ENCODE measurements at places on chromosomes 5 and 9. TPM values are rescaled to one million over a fixed set of nuclear protein-coding genes. Genes with fewer than 3 reads are reported as not detected.

FOXD4L3 gene
- not detected for total RNA-seq

GRCh38 chr9:125890826-125891225 lies 143.7 kb downstream of the PBX3 start:
- peaks cover 9% of the 10 kb centered on the region for H3K4me1 ChIP-seq
- DNase-seq: no peak
- no peaks in the 10 kb centered on the region for H3K36me3 ChIP-seq
- no peak overlapping the region for H3K27ac ChIP-seq
- H3K27me3 ChIP-seq: peaks cover 19% of the 10 kb centered on the region

DNA sequence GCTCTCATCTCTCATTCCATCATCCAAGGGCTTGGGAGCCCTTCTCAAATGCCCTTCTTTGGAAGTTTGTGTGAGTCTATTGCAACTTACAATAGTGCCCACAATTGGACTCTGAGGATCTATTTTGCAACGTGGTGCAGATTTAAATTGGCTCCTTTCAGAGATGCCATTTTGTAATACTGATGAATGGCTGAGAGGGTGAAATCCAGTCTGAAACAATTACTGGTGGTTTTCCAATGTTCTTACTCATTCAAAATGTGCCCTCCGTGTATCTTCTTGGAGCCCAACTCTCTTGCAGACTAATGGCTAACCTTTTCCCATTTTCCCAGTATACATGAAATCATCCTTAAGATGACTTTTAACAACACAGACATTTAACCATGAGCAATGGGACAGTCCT lies 6.1 kb downstream of the ZNF462 start:
- H3K27me3 ChIP-seq: peaks cover 20% of the 10 kb centered on the region
- no peak overlapping the region for H3K27ac ChIP-seq
- no peaks in the 10 kb centered on the region for H3K36me3 ChIP-seq
- peaks cover 3% of the 10 kb centered on the region for H3K4me1 ChIP-seq

FST gene
- not detected for total RNA-seq

GRCh38 chr9:114884787-114885452 lies 45.5 kb downstream of the TNFSF8 start:
- H3K27me3 ChIP-seq: no peaks in the 10 kb centered on the region
- H3K36me3 ChIP-seq: peaks cover 3% of the 10 kb centered on the region
- H3K27ac ChIP-seq: no peak overlapping the region
- peaks cover 35% of the 10 kb centered on the region for H3K4me1 ChIP-seq
- DNase-seq: no peak

DNA sequence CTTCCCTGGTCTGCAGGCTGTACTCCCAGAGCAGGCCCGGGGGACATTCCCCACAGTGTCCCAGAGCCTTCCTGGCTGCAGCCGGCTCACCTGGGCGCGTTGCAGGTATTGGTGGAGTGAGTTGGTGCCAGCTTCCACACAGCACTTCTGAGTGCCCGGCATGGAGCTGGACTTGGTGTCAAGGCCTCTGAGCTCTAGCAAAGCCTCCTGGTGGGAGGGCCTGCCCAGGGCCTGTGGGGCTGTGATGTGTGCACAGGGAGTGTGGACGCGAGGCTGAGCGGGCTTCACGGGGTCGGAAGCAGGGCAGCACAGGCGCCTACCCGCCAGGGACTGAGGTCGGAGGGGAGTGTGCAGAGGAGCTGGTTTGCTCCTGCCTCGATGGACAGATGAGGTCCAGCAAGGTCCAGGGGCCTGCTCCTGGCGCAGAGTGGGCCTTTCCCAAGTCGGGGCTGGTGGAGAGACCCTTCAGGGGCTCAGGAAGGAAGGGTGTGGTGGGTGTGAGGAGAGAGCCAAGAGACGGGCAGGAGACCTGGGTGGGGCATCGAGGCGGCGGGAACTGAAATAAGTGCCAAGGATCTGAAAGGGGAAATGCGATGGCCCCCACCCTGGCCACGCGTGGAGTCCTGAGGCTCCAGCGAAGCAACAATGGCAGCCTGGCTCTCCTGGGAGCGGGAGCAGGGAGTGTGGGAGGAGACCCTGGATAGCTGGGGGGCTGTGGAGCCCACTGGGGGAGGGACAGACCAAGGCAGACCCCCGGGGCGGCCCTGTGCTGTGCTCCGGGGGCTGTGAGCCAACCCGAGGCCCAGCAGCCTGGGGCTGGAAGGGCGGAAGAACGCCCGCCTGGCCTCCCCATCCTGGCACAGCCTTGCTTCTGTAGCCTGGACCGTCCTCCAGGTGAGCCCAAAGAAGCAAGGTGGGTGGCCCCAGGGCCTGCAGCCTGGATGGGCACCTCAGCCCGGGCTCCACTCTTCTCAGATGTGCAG lies 78.4 kb downstream of the RXRA start:
- H3K27me3 ChIP-seq: peaks cover 6% of the 10 kb centered on the region
- no peak overlapping the region for H3K27ac ChIP-seq
- no peak overlapping the region for H3K4me3 ChIP-seq
- no peaks in the 10 kb centered on the region for H3K36me3 ChIP-seq
- H3K4me1 ChIP-seq: peaks cover 36% of the 10 kb centered on the region

DNA sequence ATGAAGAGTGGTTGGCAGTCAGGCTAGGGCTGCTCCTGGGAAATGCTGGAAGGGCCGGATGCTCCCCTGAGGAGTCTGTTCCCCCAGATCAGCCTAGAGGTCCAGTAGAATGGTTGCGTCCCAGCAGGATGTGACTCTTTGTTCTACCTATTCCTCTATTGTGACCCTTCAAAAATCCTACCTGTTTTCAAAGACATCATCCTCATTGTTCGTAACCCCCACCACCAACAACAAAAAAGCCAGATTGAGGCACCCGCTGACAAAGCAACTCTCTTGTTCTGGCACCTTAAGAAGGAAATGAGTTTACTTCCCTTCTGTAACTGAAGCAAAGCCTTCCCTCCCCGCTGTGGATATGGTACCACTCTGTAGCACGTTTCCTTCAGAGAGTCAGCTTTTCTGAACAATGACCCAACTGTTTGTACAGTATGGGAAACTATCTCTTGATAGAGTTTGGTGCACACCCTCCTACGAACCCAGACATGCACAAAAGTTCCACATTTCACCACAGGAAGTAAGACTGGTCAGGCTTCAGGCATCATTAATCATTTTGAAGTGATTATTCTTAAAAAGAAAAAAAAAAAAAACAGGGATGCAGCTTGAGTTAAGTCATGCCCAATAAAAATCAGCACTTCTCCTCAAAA lies 207.2 kb downstream of the ENC1 start:
- peak; percentile 5 for DNase-seq
- peaks cover 32% of the 10 kb centered on the region for H3K27me3 ChIP-seq
- no peak overlapping the region for H3K27ac ChIP-seq
- H3K4me1 ChIP-seq: no peaks in the 10 kb centered on the region
- H3K36me3 ChIP-seq: no peaks in the 10 kb centered on the region

DNA sequence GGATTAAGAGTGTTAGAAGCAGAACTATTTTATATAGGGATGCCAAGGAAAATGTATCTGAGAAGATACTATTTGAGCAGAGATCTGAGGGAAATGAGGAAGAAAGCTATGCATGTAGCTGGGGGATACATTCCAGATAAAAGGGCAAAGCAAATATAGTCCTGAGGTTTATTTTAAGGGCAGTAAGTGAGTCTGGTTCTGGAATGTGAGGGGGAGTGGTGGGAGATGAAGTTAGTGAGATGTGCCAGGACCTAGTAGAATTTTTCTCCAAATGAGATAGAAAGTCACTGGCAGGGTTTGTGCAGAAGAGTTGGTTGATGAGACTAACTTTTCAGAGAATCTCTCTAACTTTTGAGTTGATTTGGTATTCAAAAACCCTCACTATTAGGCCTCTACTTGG lies 374.7 kb downstream of the ADGRV1 start:
- no peak for DNase-seq
- H3K4me3 ChIP-seq: no peak overlapping the region
- no peak overlapping the region for H3K27ac ChIP-seq
- H3K27me3 ChIP-seq: peaks cover 4% of the 10 kb centered on the region
- peaks cover 5% of the 10 kb centered on the region for H3K4me1 ChIP-seq
- no peaks in the 10 kb centered on the region for H3K36me3 ChIP-seq

CCDC180 gene
- total RNA-seq: 2.0 TPM

GADD45G gene
- 0.72 TPM for total RNA-seq

DNA sequence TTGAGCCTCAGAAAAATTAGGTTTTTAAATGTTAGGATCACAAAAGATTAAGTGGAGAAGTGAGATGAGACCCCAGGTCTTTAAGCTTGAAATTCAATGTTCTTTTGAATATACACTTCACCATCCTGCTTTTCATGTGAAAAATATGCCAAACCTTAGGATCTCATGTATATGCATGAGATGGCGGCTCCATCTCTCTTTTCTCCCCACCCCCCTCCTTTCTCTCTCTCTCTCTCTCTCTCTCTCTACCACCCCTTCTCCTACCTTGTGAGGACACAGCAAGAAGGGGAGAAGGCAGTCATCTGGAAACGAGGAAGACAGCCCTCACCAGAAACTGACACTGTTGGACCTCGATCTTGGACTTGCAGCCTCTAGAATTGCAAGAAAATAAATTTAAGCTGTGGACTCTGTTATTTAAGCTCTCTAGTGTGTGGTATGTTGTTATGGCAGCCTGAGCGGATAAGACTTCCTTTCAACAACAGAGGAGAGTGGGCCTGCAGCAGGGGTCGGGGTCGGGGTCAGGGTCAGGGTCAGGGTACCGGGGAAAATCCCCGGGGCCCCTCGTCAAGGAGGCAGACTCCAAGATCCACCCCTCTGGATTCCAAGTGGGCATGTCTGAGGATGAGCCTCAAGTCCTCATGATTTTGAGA lies 16.4 kb upstream of the ALDH1B1 start:
- no peak for DNase-seq
- H3K27ac ChIP-seq: no peak overlapping the region
- H3K36me3 ChIP-seq: no peaks in the 10 kb centered on the region
- no peaks in the 10 kb centered on the region for H3K27me3 ChIP-seq

GRCh38 chr5:60262576-60263295 lies 369.2 kb upstream of the PDE4D start:
- H3K27me3 ChIP-seq: no peaks in the 10 kb centered on the region
- H3K4me3 ChIP-seq: no peak overlapping the region
- H3K27ac ChIP-seq: no peak overlapping the region
- DNase-seq: no peak
- H3K36me3 ChIP-seq: no peaks in the 10 kb centered on the region
- H3K4me1 ChIP-seq: no peaks in the 10 kb centered on the region

DNA sequence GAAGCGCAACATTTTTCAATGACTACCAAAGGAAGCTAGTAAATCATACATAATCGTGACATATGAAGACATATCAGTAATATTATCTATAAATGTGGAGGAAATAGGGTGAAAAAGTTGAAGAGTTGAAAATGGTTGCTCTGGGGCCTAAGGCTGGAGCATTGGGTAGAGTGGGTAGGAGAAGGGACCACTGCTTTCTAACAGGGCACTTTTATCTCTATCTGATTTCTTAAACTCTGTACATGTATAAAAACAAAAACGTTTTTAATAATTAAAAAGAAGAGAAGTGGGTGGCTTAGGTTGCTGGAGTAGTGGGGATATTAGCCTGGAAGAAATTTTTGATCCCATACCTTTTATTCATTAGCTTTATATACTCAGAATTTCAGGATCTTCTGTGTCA lies 44.2 kb upstream of the ITGA1 start:
- no peaks in the 10 kb centered on the region for H3K27me3 ChIP-seq
- no peak overlapping the region for H3K4me3 ChIP-seq
- no peaks in the 10 kb centered on the region for H3K36me3 ChIP-seq
- peaks cover 47% of the 10 kb centered on the region for H3K4me1 ChIP-seq
- peak overlapping the region; percentile 32 for H3K27ac ChIP-seq
- no peak for DNase-seq

- DNase-seq: no peak
- no peaks in the 10 kb centered on the region for H3K4me1 ChIP-seq
- H3K4me3 ChIP-seq: no peak overlapping the region
- no peak overlapping the region for H3K27ac ChIP-seq
- peaks cover 2% of the 10 kb centered on the region for H3K36me3 ChIP-seq
Observed at GRCh38 chr5:146607659-146608332, 91.8 kb upstream of the GPR151 start.

DNA sequence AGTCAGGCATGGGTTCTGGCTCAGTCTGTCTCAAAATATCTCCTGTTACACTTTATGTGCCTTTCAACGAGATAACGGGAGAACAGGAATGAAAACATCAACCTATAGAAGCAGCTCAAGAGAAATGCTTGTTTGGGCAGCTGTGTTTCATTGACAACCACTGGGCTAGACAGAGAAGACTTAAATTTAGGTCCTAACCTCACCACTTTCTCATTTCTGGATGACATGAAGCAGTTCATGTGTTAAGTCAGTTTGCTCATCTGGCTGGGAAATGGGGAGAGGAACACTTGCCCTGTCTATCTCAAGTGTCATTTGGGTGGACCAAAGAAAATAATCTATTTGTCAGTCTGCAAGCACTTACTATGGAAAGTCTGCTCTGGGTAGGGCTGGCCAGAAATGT lies 66.7 kb upstream of the PCA3 start:
- H3K4me1 ChIP-seq: no peaks in the 10 kb centered on the region
- no peak overlapping the region for H3K27ac ChIP-seq
- peaks cover 24% of the 10 kb centered on the region for H3K27me3 ChIP-seq
- H3K4me3 ChIP-seq: no peak overlapping the region

DNA sequence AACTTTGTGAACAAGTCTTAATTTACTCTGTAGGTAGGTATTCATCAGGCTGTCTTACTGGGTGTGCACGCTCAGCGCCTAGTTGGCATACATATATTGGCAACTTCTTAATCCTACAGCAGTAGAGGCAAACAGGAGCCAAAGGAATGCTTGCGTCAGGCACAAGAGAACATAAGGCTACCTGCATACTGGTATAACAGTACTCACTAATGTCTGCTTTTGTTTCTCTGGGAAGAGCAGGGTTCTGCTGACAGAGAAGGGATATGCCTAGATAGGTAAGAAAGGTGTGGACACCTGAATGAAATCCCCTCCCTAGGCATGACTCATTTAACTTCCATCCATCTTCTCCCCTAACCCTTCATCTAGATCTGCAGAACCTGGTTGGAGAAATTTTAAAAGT lies 40.1 kb downstream of the ELL2 start:
- peaks cover 3% of the 10 kb centered on the region for H3K4me1 ChIP-seq
- peaks cover 4% of the 10 kb centered on the region for H3K36me3 ChIP-seq
- no peak overlapping the region for H3K4me3 ChIP-seq
- no peak overlapping the region for H3K27ac ChIP-seq
- DNase-seq: no peak

- no peaks in the 10 kb centered on the region for H3K36me3 ChIP-seq
- H3K27me3 ChIP-seq: no peaks in the 10 kb centered on the region
- H3K4me3 ChIP-seq: no peak overlapping the region
- no peak overlapping the region for H3K27ac ChIP-seq
- DNase-seq: no peak
Observed at GRCh38 chr5:160793530-160793899, 58.5 kb downstream of the ATP10B start.

LCN12 gene
- total RNA-seq: 1.1 TPM

GABRA6 gene
- total RNA-seq: not detected

- H3K4me3 ChIP-seq: peak overlapping the region; percentile 45
- H3K27me3 ChIP-seq: peaks cover 78% of the 10 kb centered on the region
- peaks cover 21% of the 10 kb centered on the region for H3K4me1 ChIP-seq
- H3K36me3 ChIP-seq: peaks cover 1% of the 10 kb centered on the region
Observed at GRCh38 chr5:88675168-88675707, 207.7 kb downstream of the MEF2C start.

NME5 gene
- not detected for total RNA-seq

Data from activated naive CD4-positive, alpha-beta T cell treated with anti-CD3 and anti-CD28 coated beads for 36 hours (primary cell).